ENCODE measurements at places on chromosomes 7 and 10. TPM values are rescaled to one million over a fixed set of nuclear protein-coding genes. Genes with fewer than 3 reads are reported as not detected.

PNLIPRP2 gene
- 0.79 TPM for total RNA-seq

RPS24 gene
- total RNA-seq, result 1,775 TPM

LIPF gene
- not detected for total RNA-seq

NUDT13 gene
- 1.6 TPM for total RNA-seq

TRPV6 gene
- total RNA-seq, result 2.7 TPM

SPACDR gene
- total RNA-seq, result 2.1 TPM

FKBP6 gene
- total RNA-seq, result not detected

MRC1 gene
- total RNA-seq, result 0.09 TPM
